ENCODE measurements at places on chromosomes 12 and 14.

GRCh38 chr12:76898442-76898841 is 19.6 kb upstream of the CSRP2 start:
- peak overlapping the region; percentile 78 for H3K27ac ChIP-seq
- DNase-seq: no peak
- peaks cover 9% of the 10 kb centered on the region for H3K4me1 ChIP-seq
- H3K4me3 ChIP-seq: no peak overlapping the region
- no peaks in the 10 kb centered on the region for H3K36me3 ChIP-seq

GRCh38 chr12:121534495-121535148 is 46.2 kb downstream of the KDM2B start:
- H3K27ac ChIP-seq: peak overlapping the region; percentile 86
- DNase-seq: no peak
- no peaks in the 10 kb centered on the region for H3K27me3 ChIP-seq
- no peak overlapping the region for H3K4me3 ChIP-seq

DNA sequence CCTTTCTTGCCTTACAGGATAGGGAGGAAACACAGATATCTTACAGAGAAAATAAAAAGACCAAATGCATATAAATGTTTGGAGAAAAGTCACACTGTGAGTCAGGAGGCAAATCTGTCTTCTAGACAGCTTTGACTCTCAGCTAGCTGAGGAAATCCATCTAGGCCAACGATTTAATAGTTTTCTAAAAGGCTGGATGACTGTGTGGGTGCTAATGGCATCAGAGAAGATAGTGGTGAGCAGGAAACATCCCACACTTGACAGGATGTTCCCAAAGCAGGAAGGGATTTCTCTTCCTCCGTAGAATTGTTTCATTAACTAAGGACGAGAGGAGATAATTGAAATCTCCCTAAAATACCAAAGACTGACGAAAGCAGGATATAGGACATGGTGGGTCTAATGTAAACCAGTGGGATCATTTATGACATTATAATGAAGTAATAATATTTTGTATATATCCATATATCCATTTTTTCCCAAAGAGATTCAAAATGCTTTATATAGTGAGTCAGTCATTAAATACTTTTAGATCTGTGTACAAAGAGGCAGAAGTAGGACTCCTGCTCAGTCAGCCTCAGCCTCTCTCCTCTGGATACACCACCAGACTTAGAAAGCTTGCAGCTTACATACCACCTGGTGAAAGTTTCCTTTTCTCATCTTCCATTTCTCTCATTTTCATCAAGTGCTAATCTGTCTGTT is 44.3 kb upstream of the PSMA6 start:
- H3K4me3 ChIP-seq: no peak overlapping the region
- H3K36me3 ChIP-seq: peaks cover 5% of the 10 kb centered on the region
- no peak for DNase-seq
- H3K27me3 ChIP-seq: no peaks in the 10 kb centered on the region

- no peaks in the 10 kb centered on the region for H3K36me3 ChIP-seq
- H3K27me3 ChIP-seq: no peaks in the 10 kb centered on the region
- H3K4me1 ChIP-seq: peaks cover 50% of the 10 kb centered on the region
- no peak overlapping the region for H3K27ac ChIP-seq
- no peak for DNase-seq
Measured at GRCh38 chr14:75607842-75608640, 29.6 kb downstream of the FLVCR2 start.

GRCh38 chr12:109563291-109564284 is 9.7 kb downstream of the MMAB start:
- no peak for DNase-seq
- no peak overlapping the region for H3K4me3 ChIP-seq
- no peaks in the 10 kb centered on the region for H3K4me1 ChIP-seq
- H3K36me3 ChIP-seq: peaks cover 98% of the 10 kb centered on the region
- H3K27ac ChIP-seq: no peak overlapping the region

All from esophagus squamous epithelium (tissue), 5 donors.